ENCODE measurements at places on chromosomes 4 and X. TPM values are rescaled to one million over a fixed set of nuclear protein-coding genes. Genes with fewer than 3 reads are reported as not detected.

The IQCM gene
- total RNA-seq, result not detected

The RHOXF2 gene
- not detected for total RNA-seq

The GPR119 gene
- not detected for total RNA-seq

DNA sequence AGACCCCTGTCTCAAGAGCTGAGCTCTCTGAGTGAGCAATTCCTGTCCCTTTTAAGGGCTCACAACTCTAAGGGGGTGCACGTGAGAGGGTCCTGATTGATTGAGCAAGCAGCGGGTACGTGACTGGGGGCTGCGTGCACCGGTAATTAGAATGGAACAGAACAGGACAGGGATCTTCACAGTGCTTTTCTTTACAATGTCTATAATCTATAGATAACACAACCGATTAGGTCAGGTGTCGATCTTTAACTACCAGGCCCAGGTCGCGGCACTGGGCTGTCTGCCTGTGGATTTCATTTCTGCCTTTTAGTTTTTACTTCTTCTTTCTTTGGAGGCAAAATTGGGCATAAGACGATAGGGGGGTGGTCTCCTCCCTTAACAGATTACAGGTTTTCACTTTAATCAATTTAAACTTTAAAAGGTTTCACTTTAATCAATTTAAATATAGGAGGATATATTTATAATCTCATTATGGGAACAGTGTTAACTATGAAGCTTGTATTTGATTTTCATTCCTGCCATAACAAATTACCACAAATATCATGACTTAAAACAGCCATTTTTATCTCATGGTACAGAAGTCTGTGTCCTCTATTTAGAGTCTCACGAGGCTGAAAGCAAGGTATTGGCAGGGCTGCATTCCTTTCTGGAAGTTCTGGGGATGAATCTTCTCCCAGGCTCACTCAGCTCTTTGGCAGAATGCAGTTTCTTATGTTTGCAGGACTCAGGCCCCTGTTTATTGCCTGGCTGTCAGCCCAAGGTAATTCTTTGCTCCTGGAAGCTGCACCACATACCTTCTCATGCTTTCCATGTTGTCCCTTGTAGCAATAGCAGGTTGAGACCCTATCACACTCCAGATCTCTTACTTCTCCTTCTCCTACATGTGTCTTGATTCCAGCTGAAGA is 5.2 kb downstream of the SPATA4 start:
- no peak for DNase-seq

DNA sequence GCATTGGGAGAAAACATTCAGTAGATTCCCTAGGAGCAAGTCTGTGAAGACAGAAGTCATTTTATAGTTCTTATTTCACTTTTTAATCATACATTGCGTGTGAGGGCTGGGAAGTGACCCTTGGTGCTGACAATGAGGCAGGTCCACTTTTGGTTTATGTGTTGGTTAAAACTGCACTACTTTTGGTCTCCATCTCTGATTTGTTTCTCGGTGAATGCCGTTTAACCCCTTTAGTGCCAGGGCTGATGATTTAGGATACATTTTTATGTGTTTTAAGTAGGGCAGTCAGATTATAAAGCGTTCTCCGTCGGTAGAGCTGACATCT is 110.4 kb downstream of the AFF1 start:
- DNase-seq, result no peak

DNA sequence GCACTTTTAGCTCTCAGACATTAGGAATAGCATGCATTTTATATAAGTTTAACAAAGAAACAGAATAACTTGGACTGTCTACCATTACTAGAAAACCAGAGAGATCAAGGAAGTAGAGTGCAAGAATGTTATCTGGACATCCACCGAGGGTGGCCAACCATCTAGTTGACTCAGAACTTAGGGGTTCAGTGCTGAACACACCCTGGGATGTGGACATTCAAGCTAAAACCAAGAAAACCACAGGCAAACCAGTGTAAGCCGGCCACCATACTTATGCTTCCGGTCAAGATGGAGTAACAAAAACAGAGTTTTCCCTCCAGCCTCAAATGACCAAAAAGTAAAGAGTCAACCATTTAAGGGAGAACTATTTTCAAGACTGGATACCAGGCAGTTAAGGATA is 181.4 kb upstream of the MXRA5 start:
- DNase-seq, result no peak

- DNase-seq, result no peak
Observed at GRCh38 chrX:48600226-48600625, 2.9 kb downstream of the WDR13 start.

DNA sequence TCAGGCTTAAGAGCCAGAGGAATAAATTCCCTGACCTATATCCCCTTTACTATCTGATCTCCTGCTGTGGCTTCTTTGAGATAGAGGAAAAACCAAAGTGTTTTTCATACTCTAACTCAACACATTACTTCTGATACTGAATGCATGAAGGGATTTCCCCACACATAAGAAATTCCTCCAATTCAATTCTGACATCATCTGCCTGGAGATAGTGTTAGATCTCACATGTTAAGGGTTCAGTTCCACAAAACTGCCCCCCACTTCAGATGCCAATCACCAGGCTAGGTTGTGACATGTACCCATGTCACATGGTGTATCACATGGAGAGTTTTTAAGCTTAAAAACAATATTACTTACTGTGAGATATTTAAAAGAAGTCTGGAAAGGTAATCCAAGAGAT is 46.8 kb downstream of the GSTCD start:
- no peak for DNase-seq

GRCh38 chr4:91997045-91997444 is 306.7 kb upstream of the GRID2 start:
- no peak for DNase-seq

All from right atrium auricular region (tissue), 2 donors.